ENCODE measurements at places on chromosomes 12 and 14. TPM values are rescaled to one million over a fixed set of nuclear protein-coding genes. Genes with fewer than 3 reads are reported as not detected.

DNA sequence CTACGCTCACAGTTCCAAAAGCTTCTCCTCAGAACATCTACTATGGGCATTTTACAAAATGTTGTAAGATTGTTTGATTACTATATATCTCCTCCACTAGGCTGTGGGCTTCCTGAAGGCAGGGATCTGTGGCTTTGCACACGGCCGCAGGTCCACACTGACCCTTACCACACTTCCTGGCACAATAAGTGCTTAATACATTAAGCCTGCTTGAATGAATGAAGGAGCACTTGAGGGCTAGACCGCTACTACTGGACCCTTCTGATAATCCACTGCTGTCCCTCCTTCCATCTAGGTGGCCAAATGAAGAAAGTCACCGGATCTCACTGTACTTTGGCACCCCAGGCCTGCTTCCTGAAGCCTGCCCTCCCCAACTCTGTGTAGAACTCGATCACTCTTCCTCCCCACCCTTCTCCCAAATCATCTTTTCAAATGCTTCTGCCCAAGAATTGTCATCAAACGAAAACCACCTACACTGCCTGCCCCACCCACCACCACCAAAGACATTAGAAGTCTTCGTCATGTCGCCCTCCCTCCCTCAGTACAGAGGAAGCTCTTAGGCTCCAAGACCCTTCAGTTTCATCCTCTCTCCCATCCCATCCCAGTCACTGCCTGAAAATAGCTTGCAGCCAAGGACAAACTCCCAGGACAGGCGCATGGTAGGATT is 596 bp upstream of the ZBTB39 start:
- DNase-seq, result no peak

The SERPINA10 gene
- not detected for polyA plus RNA-seq

DNA sequence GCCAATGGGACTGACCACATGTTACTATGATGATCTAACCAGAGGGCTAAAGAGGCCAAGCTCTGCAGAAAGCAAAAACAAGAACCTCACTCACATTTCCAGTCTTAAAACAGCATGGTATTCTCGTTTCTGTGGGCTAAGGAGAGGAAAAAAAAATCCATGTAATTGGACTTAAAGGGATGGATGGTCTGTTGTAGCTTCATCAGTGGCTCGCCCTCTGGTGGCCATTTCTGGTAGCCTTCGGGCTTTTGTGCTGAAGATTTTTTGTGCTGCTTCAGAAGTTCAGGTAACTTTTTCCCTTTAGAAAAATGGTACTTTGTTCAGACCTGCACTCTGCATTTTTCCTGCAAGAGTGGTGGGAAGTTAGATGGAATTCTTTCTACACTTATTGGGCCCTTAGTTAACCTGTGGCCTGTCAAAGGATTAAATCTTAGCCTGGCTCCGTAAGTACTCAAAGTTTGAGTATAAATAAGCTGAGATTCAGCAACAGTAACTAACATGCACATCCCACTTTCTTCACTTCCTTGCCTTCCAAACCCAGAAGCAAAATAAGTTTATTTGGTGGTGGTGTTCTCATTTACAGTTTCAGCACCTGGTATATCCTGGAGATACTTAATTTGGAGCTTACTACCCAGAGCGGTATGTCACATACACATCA is 22.3 kb downstream of the DCAF4 start:
- DNase-seq, result peak; percentile 32

DNA sequence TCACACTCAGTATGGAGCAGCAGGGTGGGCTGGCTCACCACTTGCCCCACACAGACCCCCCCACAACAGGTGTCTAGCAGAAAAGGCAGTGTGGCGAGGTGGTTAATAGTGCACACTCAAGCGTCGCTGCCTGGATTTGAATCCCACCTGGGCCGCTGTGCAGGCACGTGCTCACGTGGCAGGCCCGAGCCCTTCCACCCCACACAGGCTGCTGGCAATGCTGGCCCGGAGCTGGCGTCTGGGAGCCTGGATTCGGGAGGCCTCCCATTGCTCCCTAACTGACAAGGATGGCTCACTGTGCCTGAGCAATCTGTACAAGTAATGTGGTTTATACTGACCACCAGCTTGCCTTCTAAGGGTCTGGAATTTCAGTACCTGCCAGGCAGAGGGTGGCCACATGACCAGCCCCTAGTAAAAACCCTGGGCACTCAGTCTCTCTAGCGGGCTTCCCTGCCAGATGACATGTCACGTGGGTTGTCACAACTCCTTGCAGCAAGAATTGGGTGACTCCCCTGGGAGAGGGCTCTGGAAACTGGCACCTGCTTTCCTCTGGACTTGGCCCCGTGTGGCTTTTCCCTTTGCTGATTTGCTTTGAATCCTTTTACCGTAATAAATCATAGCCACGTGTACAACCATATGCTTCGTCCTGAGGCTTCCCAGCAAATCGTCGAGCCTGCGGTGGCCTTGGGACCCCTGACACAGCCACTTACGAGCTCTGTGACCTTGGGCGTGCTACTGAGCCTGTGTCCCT is 72.8 kb downstream of the SCARB1 start:
- peak; percentile 46 for DNase-seq

The SLC38A6 gene
- 3.2 TPM for polyA plus RNA-seq

- no peak for DNase-seq
These were observed 5.8 kb upstream of the TBPL2 start for GRCh38 chr14:55446127-55446736.

GRCh38 chr12:71804505-71804904 is 35.1 kb upstream of the TBC1D15 start:
- no peak for DNase-seq

GRCh38 chr12:48349471-48349870 is 1.2 kb downstream of the ZNF641 start:
- DNase-seq, result peak; percentile 74

GRCh38 chr12:120110550-120111501 is 5.7 kb downstream of the RAB35 start:
- DNase-seq, result peak; percentile 62

- DNase-seq, result no peak
These were observed 47.9 kb downstream of the GALC start for GRCh38 chr14:87944987-87945604.

- DNase-seq, result no peak
These were observed 82.5 kb upstream of the KICS2 start for GRCh38 chr12:64304571-64304970.

- peak; percentile 59 for DNase-seq
These were observed 299.2 kb upstream of the FKBP4 start for GRCh38 chr12:2495417-2496112.

DNA sequence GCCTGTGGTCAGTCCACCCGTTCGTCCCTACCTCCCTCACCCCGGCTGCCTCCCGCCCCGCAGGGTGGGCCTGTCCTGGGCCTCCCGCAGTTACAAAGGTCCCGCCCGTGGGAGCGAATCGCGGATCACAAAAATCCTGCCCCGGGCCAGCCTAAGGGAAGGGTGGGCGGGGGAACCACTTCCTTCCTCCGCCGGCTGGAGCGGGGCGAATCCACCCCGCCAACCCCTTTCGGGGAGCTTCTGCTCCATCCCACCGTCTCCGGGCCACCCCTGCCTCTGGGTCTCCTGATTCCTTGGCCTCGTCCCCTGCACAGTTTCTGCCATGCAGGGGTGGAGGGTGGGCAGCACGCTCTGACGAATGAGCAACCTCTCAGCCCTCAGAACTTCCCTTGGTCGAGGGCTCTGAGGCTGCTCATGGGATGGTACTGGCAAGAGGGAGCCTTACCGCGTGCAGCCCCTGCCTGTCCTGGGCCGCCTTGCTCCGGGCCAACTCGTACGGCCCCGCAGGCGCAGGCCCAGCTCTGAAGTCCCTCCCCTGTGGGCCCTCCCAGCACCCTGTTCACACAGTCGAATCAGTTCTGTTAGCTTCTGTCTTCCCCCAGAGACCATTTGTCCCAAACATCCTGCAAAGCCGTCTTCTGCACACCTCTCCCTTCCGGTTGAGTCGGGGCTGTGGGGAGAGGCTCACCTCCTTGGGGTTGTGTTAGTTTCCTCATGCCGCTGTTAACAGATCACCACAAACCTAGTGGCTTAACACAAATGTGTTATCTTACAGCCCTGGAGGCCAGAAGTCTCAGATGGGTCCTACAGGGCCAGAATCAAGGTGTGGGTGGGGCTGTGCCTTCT is 589 bp upstream of the HVCN1 start:
- peak; percentile 71 for DNase-seq

The SLC8A3 gene
- polyA plus RNA-seq, result 0.03 TPM

Data from heart left ventricle (tissue), 16 donors.